Stimulated activated CD4-positive, alpha-beta T cell treated with anti-CD3 and anti-CD28 coated beads, Interleukin-4, amount 100 ng/mL, for 24 hours (primary cell): ENCODE measurements at places on chromosomes 2 and 18.
A peak's percentile ranks its signal among the peaks of the same experiment; 100 is the strongest.

GRCh38 chr2:136407117-136407951, 289.4 kb upstream of the CXCR4 start:
- no peak for DNase-seq

GRCh38 chr18:9354256-9354655, 19.7 kb downstream of the TWSG1 start:
- no peak for DNase-seq

GRCh38 chr2:96693286-96694200, 46.3 kb downstream of the LMAN2L start:
- DNase-seq: no peak

GRCh38 chr2:108612153-108612513, 77.9 kb downstream of the LIMS1 start:
- DNase-seq: peak; percentile 70

- DNase-seq: no peak
Observed at GRCh38 chr18:4357579-4357978, 97.5 kb downstream of the DLGAP1 start.

DNA sequence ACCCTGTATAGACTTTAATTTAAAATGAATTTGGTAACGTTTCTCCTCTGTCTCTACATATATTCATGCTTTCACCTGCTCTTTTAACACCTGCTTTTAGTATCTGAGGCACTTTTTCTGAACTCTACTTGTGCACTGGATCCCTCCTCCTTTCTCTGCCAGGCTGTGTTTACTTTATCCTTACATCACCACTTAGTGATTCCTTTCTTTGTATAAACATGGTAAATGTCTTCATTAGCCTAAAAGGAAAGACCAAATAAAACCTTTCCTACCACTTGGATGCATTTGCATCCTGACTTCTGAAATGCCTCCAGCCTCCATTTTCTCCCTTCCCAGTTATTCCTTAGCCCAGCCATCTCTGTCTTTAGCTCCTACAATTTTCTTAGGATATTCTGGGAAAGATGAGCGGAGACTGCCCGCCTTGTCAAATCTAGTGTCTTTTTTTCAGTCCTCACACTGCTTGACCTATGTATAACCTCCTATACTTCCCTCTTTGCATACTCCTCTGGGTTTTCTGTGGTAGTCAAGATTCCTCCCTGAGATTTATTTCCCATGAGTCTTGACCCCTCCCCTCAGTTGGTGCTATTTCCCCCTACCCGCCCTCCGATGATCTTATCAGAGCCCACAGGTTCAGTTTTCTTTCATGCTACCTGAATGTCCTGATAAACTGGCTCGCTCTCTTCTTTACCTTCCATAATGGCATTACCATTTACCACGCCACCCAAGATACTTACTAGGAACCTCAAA, 44.8 kb downstream of the REL start:
- DNase-seq: no peak

DNA sequence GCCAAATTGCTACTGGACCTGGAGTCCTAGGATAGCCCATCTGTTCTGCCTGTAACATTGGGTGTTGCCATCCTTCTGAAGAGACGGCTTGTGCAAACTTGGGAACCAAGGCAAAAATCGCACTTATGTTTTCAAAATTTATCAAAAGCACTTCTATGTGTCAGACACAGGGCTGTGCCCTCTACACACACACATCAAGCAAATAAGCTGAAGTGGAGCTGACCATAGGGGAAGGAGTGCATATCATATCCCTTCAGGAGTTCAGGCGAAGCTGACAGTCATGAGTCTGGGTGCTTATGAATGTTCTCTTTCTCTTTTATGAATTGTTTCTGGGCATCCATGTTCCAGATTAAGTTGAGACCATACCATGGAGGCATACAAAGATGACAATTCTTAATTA, 247.9 kb downstream of the CYRIA start:
- DNase-seq: no peak

DNA sequence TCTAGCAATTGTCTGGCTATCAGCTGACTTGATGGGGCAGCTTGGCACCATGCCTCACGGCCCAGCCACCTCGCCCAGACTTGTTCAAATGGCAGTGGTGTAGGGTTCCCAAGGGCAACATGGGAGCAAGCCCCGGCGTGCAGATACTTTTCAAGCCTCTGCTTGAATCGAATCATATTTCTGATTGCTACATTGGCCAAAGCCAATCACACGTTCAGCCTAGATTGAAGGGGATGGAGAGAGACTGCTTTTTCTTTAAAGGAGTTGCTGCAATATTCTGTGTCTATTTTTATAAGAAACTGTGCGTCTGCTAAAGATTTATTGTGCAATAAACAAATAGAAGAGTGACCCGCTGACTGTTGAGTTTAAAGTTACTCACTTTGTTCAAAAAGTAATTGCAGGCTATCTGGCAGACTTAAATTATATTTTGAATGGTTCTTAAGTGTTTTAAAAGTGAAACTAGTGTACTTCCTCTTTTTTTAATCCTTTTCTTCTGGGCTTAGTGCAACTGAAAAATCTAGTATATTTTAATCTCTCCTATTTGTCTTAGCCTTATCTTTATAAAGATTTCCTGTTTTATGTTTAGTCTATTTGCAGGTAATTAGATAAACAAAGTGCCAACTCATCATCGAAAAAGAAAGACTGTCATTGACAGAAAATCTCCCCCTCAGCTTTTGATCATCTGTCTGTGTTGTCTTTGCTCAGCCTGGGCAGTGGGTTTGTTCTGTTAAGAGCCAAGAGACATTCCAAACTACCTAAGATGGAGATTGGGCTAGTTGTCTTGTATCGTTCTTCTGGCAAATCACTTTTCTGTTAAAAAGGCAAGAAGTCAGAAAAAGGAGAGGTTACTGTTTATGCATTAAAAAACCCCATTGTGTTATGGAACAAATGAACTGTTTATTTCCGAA, 156.1 kb downstream of the TPGS2 start:
- DNase-seq: no peak

DNA sequence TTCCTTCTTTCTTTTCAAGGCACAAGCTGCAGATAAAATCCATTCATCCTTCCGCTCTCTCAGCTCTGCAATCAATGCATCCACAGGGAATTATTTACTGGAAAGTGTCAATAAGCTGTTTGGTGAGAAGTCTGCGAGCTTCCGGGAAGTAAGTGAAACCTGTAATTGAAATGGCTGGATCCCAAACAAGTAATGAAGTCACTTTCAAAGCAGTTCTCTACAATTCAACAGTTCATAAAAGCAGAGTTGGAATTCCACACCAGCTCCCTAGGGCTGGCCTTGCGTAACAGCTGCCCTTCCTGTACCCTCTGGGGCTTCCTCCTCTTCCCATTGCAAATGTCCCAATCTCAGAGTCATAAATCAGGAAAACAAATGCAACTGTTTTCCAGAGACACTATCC, 9.6 kb downstream of the SERPINB2 start:
- no peak for DNase-seq

- peak; percentile 86 for DNase-seq
Observed at GRCh38 chr2:9703085-9703678, 72.4 kb upstream of the YWHAQ start.

DNA sequence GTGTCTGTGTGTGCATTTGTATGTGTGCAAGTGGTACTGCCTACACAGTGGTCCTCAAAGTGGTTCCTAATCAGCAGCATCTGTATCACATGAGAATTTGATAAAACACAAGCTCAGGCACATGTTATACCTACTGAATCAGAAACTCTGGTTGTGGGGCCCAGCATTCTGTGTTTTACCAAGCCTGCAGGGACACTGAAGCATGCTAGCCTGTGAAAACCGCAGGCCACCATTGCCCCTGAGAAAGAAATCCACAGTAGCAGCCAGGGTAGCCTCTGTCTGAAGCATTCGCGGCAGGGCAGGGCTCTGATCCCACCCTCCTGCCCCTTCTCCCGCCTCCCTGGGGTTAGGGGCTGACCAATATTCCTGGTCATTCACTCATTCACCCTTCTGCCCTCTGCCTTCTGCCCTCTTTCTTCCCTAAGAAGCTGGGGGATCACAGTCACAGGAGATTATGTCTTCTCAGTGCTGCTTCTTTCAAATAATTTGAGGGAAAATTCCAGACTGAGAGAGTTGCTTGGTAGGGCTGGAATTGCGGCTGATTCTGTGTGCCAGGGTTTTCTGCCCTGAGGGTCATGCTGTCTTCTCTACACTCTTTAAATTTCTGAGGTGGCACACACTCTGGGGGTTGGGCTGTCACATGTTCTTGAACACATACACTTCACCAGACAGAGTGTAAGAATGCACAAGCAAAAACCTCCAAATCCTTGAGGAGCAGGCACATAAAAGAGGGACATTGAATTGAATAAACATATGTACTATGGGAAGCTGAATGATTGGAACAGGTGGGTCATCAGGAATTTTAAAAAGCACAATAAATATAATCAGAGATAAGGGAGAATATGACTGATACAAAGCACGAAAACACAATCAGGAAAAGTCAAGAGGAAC, 126.6 kb upstream of the SEC11C start:
- no peak for DNase-seq

DNA sequence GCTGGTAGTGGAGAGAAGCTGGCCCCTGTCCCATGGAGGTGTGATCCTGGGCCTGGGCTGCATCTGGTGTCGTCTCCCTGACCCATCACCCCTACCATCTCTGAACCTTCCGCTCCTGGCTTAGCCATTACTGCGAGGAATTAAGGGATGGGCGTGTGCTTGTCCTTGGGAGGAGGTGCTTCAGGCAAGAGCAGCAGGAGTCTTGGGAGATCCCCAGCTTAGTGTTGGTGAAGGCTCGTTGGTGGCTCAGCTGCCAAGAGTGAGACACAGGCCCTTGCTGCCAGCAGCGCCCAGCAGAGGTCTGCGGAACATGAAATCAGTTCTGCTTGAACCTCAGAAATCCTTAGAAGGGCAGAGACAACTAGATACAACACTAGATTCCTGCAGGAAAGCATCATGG, 59.9 kb upstream of the TGFA start:
- DNase-seq: no peak

- no peak for DNase-seq
Observed at GRCh38 chr18:27750014-27750413, 426.9 kb downstream of the CDH2 start.

GRCh38 chr2:176518823-176519222, 249.6 kb downstream of the MTX2 start:
- no peak for DNase-seq

DNA sequence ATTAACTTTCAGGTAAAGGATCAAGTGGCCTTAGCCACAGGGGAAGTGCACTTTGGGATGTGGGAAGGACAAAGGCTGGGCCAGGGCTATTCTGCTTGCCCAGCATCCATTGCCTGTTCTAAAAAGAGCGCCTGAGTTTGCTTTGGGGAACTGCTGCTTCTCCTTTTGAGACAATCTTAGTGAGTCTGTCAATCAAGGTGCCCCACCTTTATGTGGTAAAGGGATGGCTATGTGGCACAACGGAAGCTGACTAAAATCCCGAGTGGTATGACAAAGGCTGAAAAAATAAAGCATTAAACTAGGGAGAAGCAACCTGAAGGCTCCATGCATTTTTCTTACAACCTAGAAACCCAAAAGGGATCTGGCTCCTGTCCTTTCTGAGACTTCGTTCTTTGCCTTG, 540.5 kb downstream of the SLC4A3 start:
- no peak for DNase-seq

DNA sequence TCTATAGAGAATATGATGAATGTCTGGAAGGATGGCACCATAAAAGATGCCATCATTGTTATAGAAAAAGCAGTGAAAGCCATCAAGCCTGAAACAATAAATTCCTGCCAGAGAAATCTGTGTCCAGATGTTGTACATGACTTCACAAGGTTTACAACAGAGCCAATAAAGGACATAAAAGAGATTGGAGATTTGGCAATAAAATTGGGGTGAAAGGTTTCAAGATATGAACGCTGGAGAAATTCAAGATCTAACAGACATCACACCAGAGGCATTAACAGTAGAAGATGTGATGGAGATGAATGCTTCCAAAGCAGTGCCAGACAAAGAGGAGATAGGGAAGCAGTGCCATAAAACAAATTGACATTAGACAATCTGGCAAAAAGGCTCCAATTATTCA, 518.8 kb upstream of the ACVR2A start:
- no peak for DNase-seq

- no peak for DNase-seq
Observed at GRCh38 chr2:145021962-145022665, 502.2 kb upstream of the ZEB2 start.

DNA sequence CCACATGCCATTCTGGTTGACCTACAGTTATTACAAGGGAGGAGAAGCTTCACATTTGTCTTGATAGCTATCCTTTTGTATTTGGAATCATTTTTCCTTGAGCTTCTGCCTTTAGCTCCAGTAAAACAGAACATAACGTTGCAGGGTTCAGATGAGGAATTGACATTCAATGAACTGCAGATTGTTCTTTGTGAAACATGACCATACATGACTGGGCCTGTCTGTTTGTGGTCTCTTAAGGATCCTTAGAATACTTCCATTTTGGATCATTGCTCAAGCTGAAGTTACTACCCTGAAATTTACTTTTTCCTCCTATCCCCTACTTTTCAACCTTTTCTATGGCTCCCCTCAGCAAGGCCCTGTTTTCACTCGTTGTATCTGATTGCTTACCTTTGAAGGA, 1281.7 kb upstream of the CELF4 start:
- DNase-seq: no peak

GRCh38 chr18:53747210-53747609, 477.3 kb downstream of the MBD2 start:
- DNase-seq: no peak

DNA sequence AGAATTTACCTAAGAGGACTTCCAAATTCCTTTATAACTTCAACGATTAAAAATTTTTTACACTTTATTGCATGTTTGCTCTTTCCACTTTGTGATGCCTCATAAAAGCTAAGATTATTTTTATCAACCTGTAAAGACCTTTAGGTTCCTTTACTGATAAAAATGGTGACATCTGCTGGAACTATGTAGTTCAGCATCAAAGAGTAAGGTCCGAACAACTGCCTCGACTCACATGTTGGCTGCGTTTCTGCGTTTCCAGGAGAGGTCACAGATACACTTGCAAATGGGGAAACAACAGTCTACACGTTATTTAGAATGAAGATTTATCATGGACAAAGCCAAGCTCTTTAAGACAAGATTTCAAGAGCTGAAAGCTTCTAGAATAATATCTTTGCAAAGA, 18.8 kb upstream of the TMX3 start:
- DNase-seq: no peak

GRCh38 chr2:203603456-203604389, 68.6 kb upstream of the RAPH1 start:
- DNase-seq: no peak

- no peak for DNase-seq
Observed at GRCh38 chr18:12043811-12044210, 49.8 kb upstream of the ANKRD62 start.
